ENCODE measurements at places on chromosomes 12 and 14.

- no peak for DNase-seq
These were observed 36.4 kb upstream of the GARIN6 start for GRCh38 chr12:99611117-99611516.

DNA sequence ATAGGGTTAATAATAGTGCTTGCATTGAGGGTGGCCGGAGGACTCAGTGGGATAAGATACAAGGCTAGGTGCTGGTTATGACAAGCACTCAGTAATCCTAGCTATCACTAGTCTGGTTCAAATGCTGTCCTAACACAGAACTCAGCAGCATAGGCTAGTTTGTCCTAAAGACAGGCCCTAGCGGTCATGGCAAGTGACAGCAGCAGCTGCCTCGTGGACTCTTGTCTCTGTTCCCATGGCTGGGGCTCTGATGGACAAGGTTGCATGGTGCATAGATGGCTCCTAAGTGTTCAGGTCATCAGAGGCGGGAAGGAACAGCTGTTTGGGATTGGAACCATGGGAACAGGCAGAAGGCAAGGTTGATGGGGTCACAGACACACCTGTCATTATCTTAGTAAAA, 42.4 kb upstream of the IGF1 start:
- no peak for DNase-seq

- no peak for DNase-seq
These were observed 77.2 kb downstream of the SERPINA3 start for GRCh38 chr14:94689218-94689984.

DNA sequence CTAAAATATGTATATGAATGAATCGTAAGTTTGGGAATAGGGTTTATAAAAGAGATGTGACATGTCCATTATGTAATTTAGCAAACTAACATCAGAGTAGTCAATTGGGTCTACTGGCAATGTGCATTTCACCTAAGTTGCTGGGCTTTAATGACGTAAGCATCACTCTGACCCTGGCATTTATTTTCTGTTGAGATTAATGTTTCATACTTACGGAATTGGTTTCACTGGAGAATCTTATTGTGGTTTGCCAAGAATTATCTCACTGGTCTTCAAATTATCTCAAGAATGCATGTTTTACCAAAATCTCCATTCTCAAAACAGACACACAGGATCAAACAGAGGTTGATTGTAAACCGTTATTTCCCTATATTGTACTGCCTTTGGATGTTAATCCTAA, 437.1 kb downstream of the NPAS3 start:
- DNase-seq, result no peak

GRCh38 chr12:93569301-93569655, 3.2 kb upstream of the SOCS2 start:
- no peak for DNase-seq

DNA sequence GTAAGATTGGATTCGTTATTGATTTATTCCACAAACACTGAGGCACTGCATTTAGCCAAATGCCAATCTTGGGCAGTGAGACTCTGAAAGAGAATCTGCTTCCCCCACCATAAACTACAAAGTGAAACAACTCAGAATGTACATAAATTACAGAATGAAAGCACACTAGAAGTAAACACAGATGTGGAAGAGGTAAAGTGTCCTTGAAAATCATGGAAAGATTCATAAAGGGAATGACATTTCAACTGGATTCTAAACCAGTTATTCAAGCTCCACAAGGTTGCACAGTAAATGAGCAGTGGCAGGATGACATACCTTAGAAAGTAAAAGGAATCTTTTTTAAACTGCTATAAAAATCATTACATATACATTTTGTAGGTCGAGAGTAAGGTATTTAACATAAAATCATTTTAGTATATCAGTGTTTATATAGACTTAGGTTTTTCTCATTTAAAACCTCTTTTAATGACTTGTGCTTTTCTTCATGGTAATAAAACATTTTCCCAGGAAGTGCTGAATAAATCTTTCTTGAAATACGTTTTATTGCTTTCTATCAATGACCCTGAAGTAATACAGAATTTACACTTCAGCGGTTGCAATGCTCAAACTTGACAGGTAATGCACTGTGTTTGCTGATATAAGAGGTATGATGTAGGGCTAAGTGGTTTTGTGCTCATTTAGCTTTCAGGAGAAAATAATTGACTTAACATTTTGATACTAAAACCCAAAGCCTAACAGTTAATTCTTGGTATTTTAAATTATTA, 270.6 kb downstream of the NAV3 start:
- DNase-seq, result no peak

DNA sequence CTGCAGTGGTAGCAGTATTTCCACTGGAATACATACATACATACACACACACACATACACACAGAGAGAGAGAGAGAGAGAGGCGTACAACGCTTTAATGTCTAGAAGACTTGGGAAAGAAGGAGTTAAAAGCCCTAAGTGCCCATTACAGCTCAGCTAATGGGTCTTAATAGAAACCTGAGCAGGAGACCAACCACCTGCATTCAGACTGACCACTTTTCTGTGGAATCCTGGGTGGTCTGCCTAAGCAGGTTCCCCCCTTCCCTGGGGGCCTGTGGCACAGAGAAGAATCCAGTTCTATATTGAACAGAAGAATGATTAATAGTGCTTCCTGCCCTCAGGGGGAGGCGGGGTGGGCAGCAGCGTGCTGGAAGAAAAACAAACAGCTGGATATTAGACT, 312.4 kb upstream of the PRKD1 start:
- DNase-seq, result no peak

- no peak for DNase-seq
These were observed 38.5 kb downstream of the CCDC60 start for GRCh38 chr12:119373001-119373400.

- DNase-seq, result peak; percentile 26
These were observed 2.4 kb upstream of the RNASE7 start for GRCh38 chr14:21039585-21040369.

GRCh38 chr12:31629756-31630732, 29.4 kb upstream of the ETFBKMT start:
- DNase-seq, result no peak

DNA sequence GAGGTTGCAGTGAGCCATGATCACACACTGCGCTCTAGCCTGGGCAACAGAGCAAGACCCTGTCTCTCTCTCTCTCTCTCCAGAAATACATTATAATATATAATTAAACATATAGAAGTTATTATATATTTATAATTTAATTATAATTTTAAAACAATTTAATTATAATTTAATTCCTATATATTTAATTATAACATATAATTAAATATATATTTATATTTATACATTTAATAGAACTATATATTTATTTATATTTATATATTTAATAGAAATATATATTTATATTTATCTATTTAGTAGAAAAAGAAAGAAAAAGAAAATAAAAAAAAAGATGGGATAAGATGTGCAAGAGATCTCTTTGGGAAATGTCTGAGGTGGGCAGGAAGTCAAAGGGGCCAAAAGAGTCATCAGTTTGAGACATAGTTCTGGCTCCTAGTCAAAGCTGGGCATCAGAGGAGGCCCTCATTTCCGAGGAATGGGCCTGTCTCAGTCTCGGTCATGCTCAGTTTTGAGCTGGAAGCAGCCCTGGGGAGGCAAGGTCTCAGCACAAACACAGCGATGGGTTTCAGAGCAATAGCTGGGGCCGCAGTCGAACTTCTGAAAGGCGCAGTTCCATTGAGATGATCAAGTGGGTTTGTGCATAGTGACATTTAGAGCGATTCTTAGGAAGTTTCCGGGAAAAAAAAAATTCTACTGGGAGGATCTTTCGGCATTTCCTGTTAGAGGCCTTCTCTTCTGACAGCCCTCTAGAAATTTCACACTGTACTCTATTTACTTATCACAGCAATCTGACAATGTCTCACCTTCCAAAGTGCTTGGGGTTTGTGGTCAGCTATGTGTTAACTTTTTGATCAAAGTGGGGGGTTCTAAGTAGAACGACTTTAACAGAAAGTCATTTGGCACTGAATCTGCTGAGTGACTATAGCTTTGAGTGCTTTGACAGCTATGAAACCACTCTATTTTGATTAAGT, 58.7 kb upstream of the GZMB start:
- DNase-seq, result no peak

DNA sequence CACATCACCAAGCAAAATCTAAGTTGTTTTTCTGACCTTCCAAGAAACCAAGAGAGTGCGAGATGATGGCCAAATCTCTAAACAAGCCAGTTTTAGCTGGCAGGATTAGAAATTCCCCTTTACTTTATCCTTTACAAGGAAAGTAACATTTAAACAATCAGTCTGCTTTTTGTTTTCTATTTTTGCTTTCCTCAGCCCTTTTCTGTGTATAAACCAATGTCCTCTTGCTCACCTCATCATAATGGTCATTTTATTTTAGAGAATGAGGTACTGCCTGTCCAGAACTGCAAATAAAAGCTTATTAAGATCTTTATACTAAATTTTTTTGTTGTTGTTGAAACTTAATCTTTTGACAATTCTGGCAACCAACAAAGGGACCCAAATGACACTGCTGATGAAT, 442.4 kb upstream of the GARIN6 start:
- DNase-seq, result no peak

GRCh38 chr12:121490401-121491281, 90.2 kb downstream of the KDM2B start:
- DNase-seq, result no peak

GRCh38 chr12:115597157-115597712, 680.3 kb downstream of the MED13L start:
- DNase-seq, result no peak

DNA sequence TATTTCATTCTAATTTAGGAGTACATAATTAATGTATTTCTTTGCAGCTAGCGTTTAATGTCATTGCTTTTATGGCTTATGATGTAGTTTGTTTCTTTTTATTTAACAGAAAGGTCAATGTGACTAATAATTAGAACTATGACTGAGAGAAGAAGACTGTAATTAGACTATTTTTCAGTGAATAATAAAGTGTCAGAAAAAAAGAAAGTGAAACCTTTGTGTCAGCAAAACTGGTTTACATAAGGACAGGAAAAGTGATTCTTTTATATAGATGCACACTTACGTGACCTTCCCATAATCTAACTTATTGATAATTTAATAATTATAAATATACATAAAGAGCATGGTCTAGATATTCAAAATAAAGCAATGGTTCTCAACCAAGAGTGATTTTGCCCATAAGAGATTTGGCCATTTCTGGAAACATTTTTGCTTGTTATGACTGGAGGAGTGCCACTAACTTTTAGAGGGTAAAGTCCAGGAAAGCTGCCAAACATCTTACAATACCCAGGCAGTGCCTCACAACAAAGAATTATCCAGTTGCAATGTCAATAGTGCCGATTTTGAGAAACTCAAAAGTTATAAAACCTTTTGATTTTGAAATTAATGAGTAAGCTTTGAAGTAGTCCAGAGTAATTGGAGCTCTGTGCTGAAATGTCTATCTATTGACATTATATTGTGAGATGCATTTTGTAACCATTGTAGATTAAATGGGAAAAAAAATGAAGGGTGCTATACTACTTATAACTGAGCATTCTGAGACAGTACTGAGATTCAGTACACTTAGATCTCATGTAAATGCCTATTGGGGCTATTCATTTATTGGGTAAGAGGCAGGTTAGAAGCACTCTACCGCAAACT, 227.1 kb downstream of the C12orf50 start:
- DNase-seq, result no peak

GRCh38 chr14:104572668-104573067, 6.9 kb upstream of the C14orf180 start:
- DNase-seq, result no peak

DNA sequence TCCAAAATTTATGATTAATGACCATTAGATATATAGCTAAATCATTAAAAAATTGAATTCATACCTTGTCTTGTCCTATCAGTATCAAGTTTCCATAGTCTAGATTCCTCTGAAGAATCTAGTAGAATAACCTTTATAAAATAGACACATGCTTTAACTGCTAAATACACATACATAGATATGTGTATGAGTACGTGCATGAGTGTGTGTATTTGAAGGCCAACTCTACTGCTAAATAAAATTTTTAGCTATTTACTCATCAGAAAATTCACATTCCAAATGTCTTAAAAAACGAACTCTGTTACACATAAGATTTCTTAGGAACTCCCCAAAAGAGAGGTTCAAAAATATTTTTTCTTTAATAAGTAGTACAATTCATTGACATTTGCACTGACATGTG, 233.0 kb downstream of the SSPN start:
- no peak for DNase-seq

Data from NCI-H1417 treated with DMSO at 0.1 percent for 48 hours (cell line).